Mesendoderm (in vitro differentiated cells): ENCODE measurements at places on chromosomes 2 and 18.

DNA sequence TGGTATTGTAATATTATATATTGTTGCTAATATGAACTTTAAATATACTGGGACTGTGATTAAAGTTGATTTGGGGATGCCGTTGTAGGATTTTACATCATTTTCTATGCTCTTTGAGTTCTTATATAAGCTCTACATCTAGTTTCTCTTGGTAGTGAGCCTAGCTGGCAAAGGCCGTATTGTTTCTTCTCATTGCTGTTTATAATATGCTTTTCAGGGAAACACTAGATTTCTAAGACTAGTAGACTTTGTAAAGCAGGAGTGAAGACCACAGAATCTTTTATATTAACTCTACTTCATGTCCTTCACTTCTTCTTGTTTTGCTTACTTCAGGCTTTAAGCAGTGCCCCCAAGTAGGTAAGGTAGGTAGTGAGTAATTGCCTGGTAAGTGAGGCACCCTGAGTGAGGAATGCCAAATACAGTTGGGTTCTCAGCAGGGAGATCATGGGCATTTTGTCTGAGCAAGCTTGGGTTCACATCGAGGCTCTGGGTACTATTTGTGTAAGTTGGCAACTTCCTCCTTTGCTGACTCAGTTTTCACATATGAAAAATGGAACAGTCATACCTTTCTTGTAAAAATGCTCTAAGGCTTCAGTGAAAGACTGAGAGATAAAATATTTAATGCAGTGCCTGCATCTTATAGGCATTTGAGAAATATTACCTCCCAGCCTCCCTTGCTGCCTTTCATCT, 96.4 kb downstream of the RNF144A start:
- H3K27me3 ChIP-seq = no peaks in the 10 kb centered on the region
- no peaks in the 10 kb centered on the region for H3K4me1 ChIP-seq
- no peak overlapping the region for H3K4me3 ChIP-seq
- H3K27ac ChIP-seq = no peak overlapping the region
- DNase-seq = no peak
- no peaks in the 10 kb centered on the region for H3K36me3 ChIP-seq

DNA sequence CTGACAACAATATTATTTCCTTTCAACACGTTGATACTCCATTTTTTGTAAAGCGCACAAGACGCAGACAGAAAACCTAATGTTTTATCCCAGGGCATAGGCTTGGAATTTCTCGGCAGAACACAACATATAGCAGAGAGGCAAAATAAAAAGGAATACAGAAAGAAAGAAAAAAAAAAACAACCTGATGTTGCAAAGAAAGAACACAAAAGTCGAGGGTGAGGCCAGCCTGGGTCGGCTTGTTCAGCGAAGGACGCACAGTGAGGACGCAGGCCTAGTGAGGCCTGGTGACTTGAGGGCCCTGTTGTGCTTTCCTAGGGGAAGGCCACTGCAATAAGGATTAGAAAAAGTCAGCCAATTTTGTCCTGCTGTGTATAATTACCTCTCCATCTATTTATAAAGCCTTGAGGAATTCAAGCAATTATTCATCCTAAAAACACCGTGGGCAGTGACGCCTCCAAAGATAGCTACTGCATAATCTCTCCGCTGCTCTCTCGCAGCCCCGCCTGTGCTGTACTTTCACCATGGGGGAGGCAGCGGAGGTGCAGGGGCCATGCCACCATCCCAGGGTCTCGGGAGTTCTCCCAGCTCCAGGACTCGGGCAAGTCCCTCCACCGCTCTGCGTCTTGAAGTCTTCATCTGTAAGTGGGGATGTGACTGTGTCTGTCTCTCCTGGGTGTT, 61.9 kb upstream of the SH3RF3 start:
- no peaks in the 10 kb centered on the region for H3K36me3 ChIP-seq
- no peaks in the 10 kb centered on the region for H3K4me1 ChIP-seq
- H3K27ac ChIP-seq = no peak overlapping the region

DNA sequence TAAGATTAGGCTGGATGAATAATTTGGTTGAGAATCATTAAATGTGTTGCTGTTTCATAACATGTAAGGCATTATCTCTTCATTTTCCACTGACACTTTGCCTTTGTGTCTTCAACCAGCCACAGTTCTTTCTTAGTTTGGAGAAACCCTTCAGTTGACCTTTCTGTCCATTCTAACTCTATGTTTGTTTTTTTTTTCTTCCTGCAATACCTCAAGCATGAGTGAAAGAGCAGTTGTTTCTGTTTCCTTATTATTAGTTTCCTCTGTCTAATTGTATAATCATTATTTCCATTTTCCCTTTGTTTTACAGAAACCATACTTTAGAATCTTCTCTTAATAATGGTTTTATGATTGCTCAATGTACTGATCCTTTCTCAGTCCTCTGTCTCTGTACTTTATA, 25.6 kb downstream of the HADHB start:
- no peak overlapping the region for H3K27ac ChIP-seq
- no peaks in the 10 kb centered on the region for H3K36me3 ChIP-seq
- H3K27me3 ChIP-seq = no peaks in the 10 kb centered on the region
- no peaks in the 10 kb centered on the region for H3K4me1 ChIP-seq
- DNase-seq = no peak

DNA sequence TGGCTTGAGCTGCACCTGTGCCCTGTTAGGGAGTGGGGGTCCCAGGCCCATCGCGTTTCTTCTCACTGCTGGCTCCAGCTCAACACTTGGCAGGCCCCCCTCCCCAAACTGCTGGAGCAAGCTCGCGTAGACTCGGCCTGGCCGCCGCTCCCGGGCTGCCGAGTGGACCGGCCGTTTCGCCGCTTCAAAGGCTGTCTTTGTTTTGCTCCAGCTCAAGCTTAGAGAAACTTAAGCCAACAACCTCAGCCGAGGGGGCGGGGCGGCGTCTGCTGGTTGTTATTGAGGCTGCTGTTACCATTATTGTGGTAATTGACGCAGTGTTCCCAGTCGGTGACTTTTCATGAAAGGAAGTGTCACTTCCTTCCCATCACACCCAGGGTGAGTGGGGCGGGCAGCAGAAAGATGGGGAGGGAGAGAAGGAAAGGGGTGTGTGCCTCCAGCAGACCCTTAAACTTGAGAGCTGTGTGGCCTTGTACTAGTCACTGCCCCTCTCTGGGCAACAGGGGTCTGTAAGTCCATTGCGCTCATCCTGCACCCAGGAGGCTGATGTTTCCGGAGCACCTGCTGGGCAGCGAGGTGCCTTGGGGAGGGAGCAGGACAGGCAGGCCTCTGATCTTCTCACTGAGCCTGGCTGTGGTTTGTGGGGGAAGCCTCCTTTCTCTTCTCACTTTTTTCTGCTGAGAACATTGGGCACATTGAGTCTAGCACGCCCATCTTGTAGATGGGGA, 2.1 kb downstream of the ARID5A start:
- no peak overlapping the region for H3K4me3 ChIP-seq
- H3K4me1 ChIP-seq = peaks cover 13% of the 10 kb centered on the region
- no peak overlapping the region for H3K27ac ChIP-seq
- peaks cover 3% of the 10 kb centered on the region for H3K27me3 ChIP-seq
- peak; percentile 64 for DNase-seq

DNA sequence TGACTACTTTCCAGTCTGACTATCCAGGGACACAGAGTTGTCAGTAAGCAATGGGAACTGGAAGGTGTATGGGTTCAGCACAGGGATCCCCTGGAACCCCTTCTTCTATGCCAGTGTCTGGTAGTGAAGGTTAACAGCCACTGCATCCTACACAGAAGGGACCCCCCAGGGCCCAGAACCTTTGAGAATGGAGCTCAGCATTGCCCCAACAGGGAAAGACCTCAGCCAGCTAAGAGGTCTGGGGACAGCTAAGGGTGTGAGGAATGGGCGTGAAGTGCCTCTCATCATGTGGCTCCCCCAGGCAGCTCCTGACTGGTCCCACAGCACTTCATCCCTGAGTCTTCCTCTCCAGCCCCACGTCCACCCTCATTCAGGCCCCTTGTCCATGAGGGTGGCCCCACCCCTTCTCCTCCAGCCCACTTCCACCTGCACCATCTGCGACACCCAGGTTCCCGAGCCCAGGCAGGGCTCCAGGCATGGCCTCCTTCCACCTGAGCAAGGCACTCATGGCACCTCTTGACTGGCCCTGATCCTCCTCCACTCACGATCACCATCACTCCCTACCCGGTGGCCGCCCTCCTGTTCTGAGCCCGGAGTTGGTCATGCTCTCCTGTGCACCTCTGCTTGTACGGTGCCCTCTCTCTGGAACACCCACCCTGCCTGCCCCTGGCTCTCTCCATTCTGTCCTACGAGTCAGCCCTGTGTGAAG, 77.1 kb downstream of the SFXN5 start:
- no peak overlapping the region for H3K27ac ChIP-seq
- no peaks in the 10 kb centered on the region for H3K4me1 ChIP-seq
- H3K4me3 ChIP-seq = no peak overlapping the region
- DNase-seq = no peak
- no peaks in the 10 kb centered on the region for H3K27me3 ChIP-seq

DNA sequence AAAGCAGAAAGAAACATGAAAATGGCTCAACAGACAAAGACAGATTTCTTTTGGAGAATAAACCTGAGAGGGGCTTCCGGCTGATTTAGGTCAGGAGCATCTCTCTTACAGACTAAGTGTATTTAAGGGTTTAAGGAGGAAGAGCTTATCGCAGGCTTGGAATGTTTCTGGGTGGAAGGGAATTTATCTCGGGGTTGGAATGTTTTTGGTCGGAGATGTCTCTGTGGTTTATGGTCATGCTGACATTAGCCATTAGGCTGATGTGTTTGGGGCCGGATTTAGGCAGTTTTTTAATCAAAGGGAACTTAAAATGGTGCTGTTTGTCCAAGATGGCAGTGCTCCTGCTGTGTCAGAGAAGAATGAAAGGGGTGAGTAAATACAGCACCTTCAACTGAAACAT, 14.4 kb upstream of the PSMA8 start:
- no peak overlapping the region for H3K27ac ChIP-seq
- H3K4me1 ChIP-seq = no peaks in the 10 kb centered on the region
- DNase-seq = no peak
- no peaks in the 10 kb centered on the region for H3K27me3 ChIP-seq
- H3K4me3 ChIP-seq = no peak overlapping the region

DNA sequence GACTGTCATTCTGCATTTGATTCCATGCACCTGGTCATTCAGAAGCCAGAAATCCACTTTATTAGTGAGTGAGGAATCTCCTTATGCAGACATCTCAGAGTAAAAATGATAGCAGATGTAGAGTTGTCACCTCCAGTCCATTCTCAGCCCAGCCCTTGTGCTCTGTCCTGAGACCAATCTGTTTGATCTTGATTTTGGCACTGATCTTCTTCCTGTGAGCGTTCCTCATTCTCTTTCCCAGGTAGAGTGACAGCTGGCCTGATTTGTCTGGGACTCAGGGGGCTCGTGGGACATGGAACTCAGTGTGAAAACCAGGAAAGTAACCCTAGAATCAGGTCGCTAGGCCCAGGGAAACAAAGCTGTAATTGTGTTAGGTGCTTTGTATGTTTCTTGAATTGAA, 8.9 kb downstream of the ARHGAP25 start:
- DNase-seq = no peak
- no peak overlapping the region for H3K27ac ChIP-seq
- H3K36me3 ChIP-seq = no peaks in the 10 kb centered on the region
- H3K4me3 ChIP-seq = no peak overlapping the region
- no peaks in the 10 kb centered on the region for H3K27me3 ChIP-seq

GRCh38 chr2:169569948-169570347, 3.7 kb downstream of the FASTKD1 start:
- no peaks in the 10 kb centered on the region for H3K27me3 ChIP-seq
- H3K36me3 ChIP-seq = no peaks in the 10 kb centered on the region
- H3K27ac ChIP-seq = no peak overlapping the region

DNA sequence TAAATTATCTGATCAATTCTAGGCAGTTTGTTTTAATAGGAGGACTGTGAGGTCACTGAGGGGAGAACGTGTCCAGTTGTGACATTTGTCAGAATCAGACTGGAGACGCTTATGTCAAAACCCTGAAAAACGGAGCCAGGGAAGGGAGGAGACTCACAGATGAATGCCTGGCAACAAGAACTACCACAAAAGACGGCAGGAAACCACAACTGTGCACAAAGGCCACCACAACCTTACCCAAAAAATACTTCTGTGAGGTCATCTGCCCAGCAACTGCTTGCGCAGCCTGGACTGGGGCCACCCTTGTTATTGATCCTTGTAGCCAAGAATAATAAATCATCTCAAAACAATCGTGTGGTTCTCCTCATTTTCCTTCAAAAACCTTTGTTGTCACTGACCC, 173.0 kb upstream of the ALKAL2 start:
- H3K4me3 ChIP-seq = no peak overlapping the region
- no peaks in the 10 kb centered on the region for H3K4me1 ChIP-seq
- no peak for DNase-seq
- no peaks in the 10 kb centered on the region for H3K27me3 ChIP-seq
- no peaks in the 10 kb centered on the region for H3K36me3 ChIP-seq

DNA sequence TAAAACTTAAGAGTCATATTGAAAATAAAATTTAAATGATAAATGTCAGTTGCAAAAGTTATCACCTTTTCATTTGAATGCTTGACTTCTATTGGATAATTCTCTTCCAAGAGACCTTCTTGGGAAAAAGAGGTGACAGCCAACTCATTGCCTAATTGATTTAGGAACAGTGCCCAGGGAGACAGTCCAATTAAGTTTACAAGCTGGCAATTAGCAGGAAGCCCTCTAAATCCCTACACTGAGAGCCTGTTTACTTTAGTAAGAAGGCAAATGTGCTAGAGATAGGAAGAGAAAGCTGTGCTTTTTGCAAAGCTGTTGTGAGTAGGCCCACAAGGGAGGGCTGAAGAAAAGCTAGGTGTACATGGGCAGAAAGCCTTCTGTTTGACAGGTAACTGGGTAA, 189.1 kb downstream of the WDPCP start:
- peaks cover 3% of the 10 kb centered on the region for H3K4me1 ChIP-seq
- H3K27ac ChIP-seq = peak overlapping the region; percentile 31
- H3K4me3 ChIP-seq = no peak overlapping the region
- H3K36me3 ChIP-seq = no peaks in the 10 kb centered on the region
- peak; percentile 93 for DNase-seq

DNA sequence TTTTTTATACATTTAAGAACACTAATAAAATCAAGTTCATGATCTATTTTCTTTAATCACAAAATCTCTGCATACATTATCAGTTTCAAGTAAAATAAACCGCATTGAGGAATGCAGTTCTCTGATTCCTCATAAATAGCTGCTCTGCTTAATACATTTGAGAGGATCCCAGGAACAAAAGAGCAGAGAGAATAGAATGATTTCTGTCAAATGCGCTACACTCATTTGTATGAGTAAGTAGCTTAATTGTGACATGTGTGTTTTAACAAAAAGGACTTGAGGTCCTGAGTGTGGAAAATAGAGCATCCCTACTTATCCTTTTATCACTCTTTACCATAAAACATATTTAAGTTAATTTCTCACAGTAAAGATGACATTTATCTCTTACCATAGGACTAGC, 134.0 kb downstream of the PID1 start:
- H3K36me3 ChIP-seq = no peaks in the 10 kb centered on the region
- no peaks in the 10 kb centered on the region for H3K4me1 ChIP-seq
- no peak overlapping the region for H3K4me3 ChIP-seq
- no peaks in the 10 kb centered on the region for H3K27me3 ChIP-seq
- DNase-seq = no peak
